Adrenal gland (tissue), 19 donors: ENCODE measurements at places on chromosomes 3 and 15.
A peak's percentile ranks its signal among the peaks of the same experiment; 100 is the strongest.

DNA sequence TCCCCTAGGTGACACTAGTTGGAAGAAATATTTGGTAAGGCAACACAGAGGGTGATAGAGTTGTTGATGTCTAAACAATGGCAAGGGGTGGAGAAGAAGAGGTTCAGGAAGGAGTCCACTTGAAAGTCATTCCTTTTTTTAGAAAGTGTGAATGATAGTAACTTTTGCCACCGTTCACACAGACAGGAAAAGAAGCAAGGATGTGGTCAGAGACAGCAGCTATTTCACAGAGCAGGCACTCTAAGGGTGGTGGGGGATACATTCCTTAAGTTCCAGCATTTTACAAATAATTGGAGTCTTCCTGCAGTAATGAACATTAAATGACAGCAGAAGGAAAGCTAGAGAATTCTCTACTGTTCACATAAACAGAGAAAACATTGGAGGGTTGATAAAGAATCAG lies 75.4 kb upstream of the ZNF385D start:
- DNase-seq = no peak

DNA sequence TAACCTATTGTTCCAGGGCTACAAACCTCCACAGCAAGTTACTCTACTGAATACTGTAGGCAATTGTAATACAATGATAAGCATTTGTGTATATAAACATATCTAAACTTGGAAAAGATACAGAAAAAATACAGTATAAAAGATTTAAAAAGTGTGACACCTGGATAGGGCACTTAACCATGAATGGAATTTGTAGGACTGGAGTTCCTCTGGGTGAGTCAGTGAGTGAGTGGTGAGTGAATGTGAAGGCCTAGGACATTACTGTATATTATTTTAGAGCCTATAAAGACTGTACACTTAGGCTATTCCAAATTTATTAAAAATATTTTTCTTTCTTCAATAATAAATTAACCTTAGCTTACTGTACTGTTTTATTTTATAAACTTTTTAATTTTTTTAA lies 38.4 kb upstream of the SLC25A36 start:
- no peak for DNase-seq

DNA sequence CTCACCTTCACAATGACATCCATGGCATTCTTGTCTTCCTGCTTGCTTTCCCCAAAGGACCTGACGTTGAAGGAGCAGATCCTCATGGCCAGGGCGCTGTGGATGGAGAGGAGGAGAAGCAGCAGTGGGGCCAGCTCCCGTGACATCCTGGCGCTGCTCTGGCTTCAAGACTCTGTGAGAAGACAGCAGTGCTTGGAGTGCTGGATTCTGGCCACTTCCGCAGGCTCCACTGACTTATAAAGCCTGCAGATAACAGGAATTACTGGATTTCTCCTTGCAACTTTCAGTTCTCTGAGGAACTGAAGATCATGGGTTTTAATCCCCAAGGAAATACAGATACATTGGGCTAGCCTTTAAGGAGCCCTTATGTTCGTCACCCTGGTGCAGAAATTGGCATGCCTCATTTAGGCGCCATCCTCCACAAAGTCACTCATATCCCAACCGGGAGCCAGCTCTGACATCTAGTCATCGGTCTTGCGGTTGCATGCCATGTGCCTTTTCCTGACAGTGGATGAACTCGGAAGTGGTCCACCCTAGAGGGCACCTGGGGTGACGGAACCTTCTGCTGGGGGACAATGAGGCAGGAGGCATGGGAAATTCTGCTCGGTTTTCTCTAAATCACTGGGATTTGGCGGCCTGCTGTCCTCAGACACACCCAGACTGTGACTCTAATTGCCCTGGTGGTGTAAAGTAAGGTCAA lies at the start of gene DNASE1L3:
TSS of gene DNASE1L3 (minus strand) at position 212 of the 700 bp plus-strand sequence. CDS start at position 146, 66 bp downstream.
- no peak for DNase-seq

- DNase-seq = no peak
Observed at GRCh38 chr3:184242297-184242685, 6.5 kb downstream of the ALG3 start.

- DNase-seq = peak; percentile 60
Observed at GRCh38 chr3:146589899-146590508, 15.1 kb downstream of the PLSCR5 start.

DNA sequence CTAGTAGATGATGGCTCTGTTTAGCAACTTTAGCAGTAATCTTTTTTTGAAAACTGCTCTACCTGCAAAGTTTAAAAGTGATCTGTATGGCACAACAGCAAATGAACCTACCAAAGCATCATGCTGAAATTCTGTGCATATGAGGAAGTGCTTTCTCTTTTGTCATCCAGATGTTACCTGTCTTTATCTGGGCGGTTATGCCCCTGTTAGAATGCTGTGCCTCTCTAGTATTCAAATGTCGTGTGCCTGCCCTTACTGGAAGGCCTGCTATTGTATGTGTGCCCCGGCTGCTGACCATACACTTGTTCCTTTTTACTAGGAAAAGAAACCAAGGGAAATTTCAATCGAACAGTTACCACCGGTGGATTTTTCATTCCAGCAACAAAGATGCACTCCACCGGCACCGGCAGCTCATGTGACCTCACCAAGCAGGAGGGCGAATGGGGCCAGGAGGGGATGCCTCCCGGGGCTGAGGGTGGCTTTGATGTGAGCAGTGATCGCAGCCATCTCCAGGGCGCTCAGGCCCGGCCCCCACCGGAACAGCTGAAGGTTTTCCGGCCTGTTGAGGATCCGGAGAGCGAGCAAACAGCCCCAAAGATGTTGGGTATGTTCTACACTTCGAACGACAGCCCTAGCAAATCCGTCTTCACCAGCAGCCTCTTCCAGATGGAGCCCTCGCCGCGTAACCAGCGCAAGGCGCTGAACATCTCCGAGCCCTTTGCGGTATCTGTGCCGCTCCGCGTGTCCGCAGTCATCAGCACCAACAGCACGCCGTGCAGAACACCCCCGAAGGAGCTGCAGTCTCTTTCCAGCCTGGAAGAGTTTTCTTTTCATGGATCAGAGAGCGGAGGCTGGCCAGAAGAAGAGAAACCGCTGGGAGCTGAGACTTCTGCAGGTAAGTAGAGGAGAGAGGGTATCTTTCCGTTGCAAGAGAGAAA lies 61.6 kb downstream of the TMEM39A start:
- no peak for DNase-seq

DNA sequence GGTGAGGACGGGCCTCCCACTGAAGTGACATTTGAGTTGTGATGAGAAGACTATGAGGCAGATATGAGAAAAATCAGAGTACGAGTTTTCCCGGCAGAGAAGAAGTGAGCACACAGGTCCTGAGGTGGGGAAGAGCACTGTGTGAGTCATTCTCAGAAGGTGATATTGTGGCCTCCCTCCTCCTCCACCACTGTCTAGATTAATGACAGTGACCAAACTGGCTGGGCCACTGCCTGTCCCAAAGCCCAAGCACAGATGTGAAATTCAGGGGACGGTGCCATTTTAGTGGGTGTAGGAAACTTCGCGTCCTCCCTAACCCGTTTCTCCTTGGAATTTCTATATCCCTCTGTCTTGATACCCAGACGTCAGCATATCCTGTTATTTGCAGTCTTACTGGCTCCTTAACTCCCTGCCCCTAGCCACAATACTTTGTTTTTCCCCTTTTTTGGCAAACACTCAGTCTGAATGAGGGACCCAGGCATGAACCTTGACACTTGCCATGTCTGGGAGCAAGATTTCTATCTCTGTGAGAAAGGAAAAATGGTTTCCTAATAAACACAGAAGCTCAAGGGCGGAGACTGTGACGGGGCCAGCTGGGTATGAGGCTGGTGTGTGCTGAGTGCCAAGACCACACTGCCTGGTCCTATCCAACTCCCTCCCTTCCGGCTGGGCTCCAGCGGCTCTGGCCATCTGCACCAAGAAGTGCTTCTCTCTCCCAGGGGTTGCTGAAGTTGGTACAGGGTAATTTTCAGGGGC lies 15.2 kb downstream of the PRICKLE2 start:
- peak; percentile 79 for DNase-seq

DNA sequence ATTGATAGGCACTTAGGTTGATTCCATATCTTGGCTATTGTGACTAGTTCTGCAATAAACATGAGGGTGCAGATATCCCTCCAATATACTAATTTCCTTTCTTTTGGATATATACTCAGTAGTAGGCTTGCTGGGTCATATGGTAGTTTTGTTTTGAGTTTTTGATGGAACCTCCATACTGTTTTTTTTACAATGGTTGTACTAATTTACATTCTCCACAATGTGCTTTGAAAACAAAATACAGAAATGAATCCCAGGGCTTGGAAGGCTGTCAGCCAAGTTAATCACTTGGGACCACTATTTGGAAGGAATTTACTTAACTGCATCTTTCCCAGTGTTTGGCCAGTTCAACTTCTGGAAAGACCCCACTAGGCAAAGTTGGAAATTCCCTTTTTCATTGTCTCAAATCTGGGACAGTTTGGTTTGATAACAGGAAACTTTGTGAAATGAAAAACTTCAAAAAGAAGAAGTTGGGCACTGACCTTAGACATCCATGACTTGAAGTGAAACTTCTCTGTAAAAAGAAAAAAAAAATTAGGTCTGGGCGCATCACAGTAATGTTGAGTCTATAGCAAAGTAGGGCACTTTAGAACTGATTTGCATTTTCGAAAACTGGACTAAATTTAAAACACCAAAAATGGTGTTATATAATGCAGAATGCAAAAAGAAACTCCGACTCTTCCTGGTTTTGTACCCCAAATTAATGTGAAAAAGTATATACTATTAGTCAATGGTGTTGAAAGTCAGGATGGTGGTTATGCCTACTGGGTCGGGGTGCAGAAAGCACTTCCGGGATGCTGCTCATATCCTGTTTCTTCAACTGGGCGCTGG lies 6.0 kb downstream of the CTSH start:
- DNase-seq = no peak

- no peak for DNase-seq
Observed at GRCh38 chr15:90871716-90872485, 3.5 kb downstream of the FURIN start.

- DNase-seq = no peak
Observed at GRCh38 chr3:189863031-189863430, 231.8 kb downstream of the TP63 start.

DNA sequence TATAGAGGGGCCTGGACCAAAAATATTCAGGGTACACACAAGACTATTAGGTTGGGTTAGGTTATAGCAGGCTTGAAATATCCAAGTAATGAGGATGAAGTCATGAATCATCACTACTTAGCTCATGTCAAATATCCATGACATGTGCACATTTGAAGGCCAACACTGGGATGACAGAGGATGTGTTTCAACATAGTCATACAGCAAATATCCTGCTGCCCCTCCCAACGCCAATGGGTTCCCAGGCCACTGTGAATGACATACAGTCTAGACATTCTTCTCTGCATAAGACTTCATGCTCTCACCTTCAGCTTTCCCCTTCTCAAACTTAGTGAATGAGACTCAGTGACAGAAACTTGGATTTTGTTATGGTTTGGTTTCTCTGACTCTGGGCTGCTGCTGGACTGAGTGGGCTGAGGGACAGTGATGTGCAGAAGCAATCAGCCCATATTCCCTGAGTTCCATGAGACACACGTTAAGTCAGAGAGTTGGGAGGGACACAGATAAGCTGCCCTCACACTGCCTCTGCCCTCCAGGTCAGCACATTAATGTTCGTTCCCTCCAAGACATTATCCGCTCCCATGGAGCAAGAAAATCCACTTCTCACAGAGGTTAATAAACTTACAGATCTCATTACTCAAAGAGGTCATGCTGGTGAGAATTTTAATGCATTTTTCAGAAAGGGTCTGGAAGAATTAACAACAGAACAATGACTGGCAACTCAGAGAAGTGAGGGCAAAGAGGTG lies 15.4 kb downstream of the HOMER2 start:
- DNase-seq = peak; percentile 64

DNA sequence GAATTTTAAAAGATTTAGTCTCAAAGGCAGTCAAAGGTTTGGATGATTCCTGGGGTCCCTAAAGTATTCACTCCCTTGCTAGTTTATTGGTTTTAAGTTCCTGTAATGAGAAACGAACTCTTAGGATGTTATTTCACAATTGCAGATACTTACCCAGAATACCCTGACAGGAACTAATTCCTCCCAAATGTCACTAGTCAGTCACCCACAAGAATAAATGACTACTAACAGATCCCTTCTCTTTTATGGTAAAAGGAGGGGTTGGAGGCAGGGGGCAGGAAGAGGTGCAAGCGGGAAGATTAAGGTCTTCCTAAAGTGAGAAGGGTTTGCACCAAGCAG lies 174.2 kb upstream of the SLC2A2 start:
- no peak for DNase-seq

GRCh38 chr15:69217381-69217780 lies 56.9 kb downstream of the GLCE start:
- no peak for DNase-seq

GRCh38 chr15:93417631-93418030 lies 328.6 kb upstream of the RGMA start:
- DNase-seq = no peak

GRCh38 chr3:43752905-43753304 lies 62.2 kb downstream of the ABHD5 start:
- DNase-seq = no peak

GRCh38 chr3:30418443-30418842 lies 188.0 kb upstream of the TGFBR2 start:
- DNase-seq = no peak

DNA sequence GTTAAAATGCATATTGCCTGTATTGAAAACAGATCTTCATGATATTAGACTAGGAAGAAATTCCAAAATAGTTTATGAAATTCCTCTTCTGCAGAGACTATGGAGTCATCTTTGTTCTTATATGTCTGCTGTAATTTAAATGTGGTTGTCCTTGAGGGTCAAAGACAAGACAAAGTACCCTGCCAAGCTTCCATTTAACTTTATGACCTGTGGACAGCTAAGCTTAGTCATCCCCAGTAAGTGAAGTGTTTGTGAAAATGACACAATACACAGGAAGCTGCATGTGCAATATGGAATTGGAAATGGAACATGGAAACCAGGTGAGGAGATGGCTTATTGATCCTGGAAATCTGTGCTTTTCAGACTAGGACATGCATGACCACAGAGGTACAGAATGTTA lies 68.5 kb upstream of the GBE1 start:
- no peak for DNase-seq

DNA sequence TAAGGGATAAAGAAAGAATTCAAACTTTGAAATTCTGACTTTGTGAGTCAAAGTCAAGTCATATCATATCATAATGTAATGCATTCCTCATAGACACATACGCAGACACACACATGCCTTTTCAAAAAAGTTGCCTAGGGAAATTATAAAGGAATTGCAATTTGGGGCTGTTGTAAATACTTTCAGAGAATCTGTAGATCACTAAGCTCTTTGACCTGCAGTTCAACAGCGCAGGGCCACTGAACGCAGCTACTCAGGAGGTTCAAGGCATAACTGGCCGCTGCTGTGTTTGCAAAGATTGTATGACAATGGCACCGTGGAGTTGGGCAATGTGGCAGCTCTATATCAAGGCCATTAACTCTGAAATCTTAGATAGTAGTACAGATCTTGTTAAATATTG lies 188.4 kb upstream of the THRB start:
- DNase-seq = no peak

DNA sequence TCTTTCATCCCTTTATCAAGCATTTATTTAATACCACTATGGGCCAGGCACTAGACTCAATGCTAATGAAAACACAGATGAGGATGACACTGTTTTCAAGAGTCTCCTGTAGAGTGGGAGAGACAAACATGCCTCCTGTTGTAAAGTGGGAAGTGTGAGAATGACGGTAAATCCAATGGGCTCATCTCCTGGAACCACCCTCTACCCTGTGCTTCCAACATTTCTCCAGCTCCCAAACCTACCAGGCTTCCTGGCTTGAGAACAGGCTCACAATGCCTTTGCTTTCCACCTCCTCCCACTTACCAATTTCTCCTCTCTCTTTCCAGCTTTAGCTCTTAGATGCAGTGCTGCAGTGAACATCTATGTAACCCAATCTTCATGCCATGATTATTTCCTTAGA lies 54.1 kb upstream of the TBC1D23 start:
- DNase-seq = no peak
